ENCODE measurements at places on chromosomes 1 and 21.

GRCh38 chr1:234697741-234698140 is 87.8 kb upstream of the IRF2BP2 start:
- no peak for DNase-seq

DNA sequence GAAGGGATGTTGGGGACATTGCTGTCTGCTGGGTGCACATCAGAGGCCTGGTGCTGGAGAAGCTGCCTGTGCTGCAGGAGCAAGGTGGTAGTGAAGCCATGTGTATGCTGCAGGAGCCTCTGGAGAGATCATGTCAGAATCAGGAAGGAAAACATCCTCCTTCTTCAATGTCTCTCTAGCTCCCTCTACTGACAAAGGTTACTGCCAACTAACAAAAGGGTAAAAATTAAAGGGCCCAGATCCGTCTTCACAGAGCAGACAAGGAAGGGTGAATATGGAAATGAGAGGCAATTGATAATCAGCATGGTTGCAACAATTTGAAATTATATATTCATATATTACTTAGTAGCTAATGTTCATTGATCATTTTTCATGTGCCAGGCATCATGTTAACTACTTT is 32.2 kb downstream of the FAM177B start:
- DNase-seq, result no peak

DNA sequence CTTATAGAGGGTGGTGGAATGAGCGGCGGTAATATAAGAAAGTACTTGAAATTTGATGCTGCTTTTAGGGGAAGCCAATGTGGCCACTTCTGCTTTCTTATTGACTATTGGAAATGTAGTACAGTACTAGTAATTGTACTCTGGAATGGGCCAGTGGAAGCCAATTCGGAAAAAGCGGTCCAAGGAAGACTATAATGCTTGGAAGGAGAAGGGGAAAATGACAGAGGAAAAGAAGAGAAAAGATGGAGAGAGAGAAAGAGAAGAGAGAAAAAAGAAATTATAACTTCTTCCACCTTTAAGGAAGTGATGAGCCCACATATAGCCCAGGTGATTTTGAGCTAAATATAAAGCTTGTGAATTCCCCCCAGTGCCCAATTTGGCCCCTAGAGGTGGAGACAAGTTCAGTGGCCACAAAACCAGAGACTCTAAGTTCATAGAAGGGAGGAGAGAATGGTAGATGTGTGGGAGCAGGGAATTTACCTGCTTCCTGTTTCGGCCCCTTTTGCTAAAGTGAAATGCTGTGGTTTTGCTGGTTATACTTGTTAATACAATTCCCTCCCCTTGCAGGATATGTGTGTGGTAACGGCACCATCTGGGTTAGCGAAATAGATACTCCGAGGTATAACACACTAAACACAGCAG is 35.7 kb upstream of the DUSP10 start:
- DNase-seq, result no peak

DNA sequence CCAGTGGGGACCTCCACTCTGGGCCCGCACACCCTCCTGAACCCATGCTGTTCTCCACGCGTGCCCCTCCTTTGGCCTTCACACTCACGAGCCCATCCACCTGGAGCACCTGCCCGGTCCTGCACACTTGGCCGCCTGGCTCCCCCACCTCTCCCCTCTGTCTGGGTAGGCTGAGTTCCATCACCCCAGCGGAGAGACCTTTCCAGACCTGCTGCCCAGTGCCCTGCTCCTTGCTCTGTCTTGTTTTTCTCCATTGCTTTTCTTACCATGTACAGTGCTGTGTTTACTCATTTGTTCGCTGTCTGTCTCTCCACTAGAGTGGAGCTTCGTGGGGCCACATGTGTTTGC is 351.0 kb upstream of the VAMP3 start:
- no peak for DNase-seq

DNA sequence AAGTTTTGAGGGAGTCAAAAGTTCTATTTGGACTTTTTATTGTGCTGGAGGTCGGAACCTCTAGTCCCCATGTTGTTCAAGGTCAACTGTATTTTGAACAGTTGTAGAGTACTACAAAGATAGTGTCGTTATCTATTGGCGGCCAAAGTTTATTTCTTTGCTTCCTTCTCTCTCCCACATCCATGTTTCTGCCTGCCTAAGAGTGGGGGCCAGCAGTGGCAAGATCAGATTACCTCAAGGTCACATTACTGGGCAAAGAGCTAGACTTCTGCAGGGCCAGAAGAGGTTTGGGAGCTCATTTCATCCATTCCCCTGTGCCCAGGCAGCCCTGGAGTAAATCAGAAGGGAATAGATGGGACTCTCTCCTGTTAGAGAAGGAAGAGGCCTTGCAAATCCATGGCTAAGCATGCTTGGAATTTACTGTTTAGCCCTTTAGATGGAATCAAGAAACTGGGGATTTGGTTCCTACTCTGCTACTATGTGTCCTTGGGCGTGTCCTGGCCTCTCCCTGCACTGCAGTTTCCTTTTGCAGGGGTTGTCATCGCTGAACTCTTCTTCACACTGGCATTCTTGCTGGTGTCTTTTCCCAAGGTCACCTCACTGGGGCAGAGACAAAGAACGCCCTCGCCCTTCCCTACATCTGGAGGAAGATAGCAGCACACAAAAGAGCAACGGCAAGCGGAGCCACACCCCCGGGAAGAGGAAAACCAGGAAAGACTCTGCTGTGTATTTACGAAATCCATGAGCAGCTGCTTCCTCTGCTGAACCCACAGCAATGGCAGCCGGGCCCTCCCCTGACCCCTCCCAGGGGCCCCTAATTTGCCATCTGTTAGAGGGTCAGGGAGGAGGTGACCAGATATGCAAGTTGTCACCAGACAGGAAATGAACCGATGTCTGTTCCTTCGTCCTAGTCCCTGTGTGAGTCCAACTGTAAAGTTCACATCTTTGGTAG is 73.3 kb downstream of the PLPP3 start:
- no peak for DNase-seq

All from midbrain (tissue), 1 donor.